ENCODE measurements at places on chromosomes 5 and 9.

GRCh38 chr5:174511714-174512253 is 212.6 kb upstream of the MSX2 start:
- DNase-seq = no peak

DNA sequence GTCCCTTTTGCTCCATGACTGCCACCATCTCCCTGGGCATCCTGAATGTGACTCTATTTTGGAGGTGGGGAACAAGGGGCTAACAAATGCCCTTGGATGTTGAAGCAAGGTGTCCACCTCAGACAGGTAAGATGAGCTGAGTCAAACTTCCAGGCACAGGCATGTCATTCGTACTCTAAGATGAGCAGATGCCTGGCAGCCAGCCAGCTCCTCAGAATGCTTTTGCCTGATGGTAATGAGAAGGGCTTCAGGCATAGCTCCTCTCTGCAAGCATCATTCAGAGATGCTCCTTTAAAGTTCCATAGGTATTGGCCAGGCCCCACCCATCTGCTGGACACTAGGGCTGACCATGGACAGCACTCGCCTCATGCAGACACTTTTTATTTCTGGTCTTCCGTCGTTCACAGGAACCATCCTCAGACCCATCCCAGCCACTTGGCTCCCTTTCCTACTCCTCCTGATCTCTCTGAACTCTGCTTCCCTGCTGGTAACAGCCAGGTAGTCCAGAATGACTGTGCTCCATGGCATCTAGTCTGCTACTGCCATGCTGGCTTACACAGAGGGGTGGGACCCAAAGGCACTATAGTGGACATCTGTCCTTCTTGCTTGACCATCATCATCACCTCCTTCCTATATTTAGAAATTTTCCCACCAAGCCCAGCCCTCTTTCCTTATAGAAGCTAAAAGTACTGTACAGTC is 118.8 kb downstream of the GLIS3 start:
- no peak for DNase-seq

- no peak for DNase-seq
Observed at GRCh38 chr9:125948887-125949596, 201.9 kb downstream of the PBX3 start.

GRCh38 chr5:58043032-58043945 is 416.6 kb downstream of the PLK2 start:
- DNase-seq = no peak

DNA sequence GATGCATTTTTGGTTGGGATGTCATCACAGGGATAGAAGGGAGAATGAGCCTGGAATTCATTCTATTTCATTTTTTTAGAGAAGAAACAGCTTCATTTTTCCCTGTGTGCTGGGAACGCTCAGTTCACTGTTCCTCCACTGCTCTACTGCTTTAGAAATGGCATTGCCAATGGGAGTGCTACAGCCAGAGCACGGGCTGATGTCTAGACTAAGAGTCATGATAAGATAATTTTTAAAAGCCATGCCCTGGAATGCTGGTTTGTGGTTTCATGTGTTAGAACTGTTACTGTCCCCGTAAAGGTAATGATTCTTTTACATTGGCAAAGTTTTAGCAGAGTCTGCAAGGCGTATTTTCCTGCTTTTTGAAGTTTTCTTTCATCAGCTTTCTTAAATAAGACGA is 119.6 kb downstream of the SEMA6A start:
- no peak for DNase-seq

GRCh38 chr5:170423692-170424091 is 34.5 kb upstream of the KCNMB1 start:
- DNase-seq = no peak

GRCh38 chr5:82174128-82174918 is 103.8 kb downstream of the RPS23 start:
- no peak for DNase-seq

GRCh38 chr9:110334183-110334582 is 3.5 kb downstream of the TXNDC8 start:
- DNase-seq = no peak

GRCh38 chr9:93726147-93726546 is 149.8 kb downstream of the PHF2 start:
- no peak for DNase-seq

DNA sequence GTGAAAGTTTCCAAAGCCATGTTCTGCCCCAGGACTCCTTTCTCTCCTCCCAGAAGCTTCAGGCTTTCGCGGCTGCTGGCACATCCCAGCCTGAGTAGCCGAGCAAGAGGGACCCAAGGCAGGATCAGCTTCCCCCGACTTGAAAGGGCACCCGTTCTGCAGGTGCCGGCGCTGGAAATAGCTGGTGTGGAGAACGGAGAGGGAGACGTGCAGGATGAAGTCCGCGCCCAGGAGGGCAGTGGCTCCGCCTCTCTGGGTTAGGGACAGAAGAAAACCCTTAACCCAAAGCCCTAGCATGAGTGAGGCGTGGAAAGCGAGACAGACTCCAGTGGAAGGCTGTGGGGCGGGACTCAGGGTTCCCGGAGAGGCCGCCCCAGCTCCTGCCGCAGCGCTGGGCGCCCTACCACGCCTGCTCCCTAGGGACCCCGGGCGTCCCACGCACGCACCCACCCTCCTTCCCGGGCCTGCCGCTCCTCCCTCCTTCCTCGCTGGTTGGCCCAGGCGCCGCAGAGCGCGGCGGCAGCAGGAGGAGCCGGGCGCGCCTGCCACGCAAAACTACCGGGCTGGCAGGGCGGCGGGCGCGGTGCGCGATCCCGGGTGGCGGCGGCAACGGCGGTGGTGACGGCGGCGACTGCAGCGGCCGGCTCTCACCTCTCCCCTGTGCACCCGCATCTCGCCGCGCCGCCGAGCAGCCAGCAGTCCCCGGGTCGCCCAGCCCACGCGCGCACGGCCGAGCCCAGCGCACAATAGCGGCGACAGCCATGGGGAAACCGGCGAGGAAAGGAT is at the start of gene SLC1A1:
TSS of gene SLC1A1 (plus strand) at position 550 of the 786 bp plus-strand sequence. CDS start at position 762, 212 bp downstream.
- DNase-seq = no peak

- DNase-seq = no peak
Observed at GRCh38 chr5:108079753-108080152, 302.1 kb downstream of the FBXL17 start.

- DNase-seq = no peak
Observed at GRCh38 chr5:140966293-140967225, at the start of gene PCDHAC2. Gene PCDHAC2, plus strand, starts transcription at chr5:140966476. Its CDS starts 291 bp downstream, at chr5:140966767.

DNA sequence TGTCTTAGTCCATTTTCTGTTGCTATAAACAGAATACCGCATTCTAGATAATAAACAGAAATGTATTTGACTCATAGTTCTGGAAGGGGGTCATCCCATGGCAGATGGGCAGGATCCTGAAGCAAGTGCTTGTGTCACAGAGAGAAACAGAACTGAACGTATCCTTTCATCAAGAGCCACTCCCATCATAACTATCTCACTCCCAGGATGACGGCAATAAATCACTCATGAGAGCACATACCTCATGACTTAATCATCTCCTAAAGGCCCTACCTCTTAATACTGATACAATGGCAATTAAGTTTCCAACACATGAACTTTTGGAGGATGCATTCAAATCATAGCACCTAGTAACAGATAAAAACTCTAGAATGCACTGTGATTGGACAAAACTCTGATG is 142.9 kb downstream of the CAMK4 start:
- no peak for DNase-seq

GRCh38 chr9:120221844-120222243 is 358.1 kb downstream of the CDK5RAP2 start:
- DNase-seq = no peak

GRCh38 chr5:137375741-137376526 is 123.2 kb downstream of the SPOCK1 start:
- no peak for DNase-seq

DNA sequence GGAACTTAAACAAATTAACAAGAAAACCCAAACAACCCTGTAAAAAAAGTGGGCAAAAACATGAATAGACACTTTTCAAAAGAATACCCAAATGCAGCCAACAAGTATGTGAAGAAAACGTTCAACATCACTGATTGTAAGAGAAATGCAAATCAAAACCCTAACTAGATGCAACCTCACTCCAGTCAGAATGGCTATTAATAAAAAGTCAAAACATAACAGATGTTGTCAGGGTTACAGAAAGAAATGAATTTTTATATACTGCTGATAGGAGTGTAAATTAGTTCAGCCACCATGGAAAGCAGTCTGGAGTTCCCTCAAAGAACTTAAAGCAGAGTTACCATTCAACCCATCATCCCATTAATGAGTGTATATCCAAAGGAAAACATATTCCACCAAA is 479.0 kb downstream of the MTRR start:
- DNase-seq = no peak

DNA sequence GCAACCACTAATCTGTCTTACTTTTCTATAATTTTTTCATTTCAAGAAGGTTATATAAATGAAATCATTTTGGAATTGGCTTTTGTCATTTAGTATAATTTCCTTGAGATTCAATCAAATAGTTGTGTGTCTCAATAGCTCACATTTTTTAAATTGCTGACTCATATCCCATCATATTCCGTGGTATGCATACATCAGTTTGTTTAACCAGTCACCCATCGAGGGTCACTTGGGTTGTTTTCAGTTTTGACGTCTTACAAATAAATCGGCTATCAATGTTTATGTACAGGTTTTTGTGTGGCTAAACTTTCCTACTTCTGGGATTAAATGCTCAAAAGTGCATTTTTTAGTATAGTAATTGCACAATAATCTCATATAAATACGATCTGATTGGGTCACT is 185.5 kb downstream of the TAF11L14 start:
- no peak for DNase-seq

GRCh38 chr5:72356361-72356760 is 36.2 kb downstream of the PTCD2 start:
- no peak for DNase-seq

Measured in fibroblast of skin of left biceps (primary cell).